Ascending aorta (tissue), 2 donors: ENCODE measurements at places on chromosomes 5 and 9.
A peak's percentile ranks its signal among the peaks of the same experiment; 100 is the strongest.

DNA sequence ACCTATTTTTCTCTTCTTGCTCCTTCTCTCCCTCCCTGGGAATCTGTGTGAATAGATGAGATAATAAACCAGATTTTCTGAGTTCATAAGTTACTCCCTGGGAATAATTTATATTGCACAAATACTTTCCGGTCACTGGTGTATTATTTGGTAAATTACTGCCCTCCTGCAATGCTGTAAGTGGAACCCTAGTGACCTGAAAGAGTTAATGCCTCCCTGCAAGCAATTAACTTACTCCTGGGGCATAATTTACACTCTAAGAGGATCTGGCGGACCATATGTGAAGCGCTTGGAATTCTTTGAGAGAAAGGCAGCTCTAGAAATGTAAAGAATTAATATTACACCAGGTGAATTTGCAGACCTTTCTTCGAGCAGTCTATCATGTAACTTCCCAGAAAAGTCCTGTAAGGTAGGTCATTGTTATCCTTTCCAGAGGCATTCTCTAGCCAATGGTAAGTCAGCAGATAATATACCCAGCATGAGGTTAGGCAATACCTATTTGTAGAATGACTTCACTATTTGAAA lies 7.0 kb upstream of the GDNF start:
- DNase-seq = no peak

- DNase-seq = no peak
Observed at GRCh38 chr5:5039918-5040317, 100.2 kb upstream of the ADAMTS16 start.

DNA sequence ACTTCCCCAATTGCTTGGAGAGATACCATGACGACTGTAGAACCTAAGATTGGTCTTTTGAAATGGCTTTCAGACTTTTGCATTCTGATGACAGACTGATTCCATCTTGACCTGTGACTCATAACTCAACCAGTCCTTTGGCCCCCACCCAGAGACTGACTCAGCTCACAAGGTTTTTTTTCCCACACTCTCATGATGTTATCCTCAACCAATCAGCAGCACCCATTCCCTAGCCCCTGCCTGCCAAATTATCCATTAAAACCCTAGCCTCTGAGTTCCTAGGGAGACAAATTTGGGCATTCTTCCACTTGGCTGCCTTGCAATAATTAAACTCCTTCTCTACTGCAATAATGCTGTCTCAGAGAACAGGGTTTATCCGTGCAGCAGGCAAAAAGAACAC lies 1263.3 kb upstream of the CDH9 start:
- DNase-seq = no peak

- DNase-seq = no peak
Observed at GRCh38 chr9:31389075-31389474, 995.4 kb upstream of the ACO1 start.

DNA sequence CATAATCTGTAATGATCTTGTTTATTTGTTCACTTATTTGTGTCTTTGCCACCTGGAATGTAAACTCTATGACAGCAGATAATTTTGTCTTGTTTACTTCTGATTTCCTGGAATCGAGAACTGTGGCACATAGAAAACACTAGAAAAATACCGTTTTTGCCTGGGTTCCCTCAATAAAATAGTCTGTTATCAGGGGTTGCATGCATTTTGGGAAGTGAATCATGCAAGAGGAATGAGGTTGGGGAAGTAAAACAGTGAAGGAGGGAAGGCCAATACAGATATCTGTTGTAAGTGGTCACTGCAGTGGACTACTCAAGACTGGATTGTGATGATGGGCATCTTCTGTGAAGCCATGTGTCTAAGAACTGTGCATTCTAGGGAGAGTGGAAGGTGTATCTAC lies 45.2 kb upstream of the IL6ST start:
- no peak for DNase-seq

DNA sequence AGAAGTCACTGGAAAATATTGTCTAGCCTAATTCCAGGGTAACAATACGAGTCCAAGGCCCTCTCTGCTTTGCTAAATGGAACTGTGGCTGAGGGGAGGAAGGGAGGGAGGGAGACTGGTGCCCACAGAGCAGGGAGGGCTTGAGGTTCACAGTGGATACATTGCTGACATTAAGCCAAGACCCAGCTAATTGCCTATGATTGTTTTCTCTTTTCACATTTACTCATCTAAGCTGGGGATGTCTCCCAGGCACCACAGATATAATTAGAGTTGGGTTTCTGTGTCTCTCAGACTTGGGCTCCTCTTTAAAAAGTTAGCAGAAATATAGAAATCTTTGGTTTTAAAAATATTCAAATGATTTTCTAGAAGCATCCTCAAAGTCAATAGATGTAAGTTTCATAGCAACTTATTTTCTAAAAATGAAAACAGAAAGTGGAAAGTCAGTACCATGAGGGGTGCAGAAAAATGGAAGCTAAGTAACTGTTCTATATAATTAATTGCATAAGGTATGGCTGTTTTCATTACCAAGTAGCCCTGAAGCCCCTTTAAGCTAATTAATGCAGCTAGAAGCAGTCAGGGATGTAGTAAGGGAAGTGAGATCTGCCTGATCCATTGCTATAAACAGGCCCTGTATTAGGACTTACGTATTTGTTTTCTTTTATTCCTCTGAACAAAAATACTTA lies 259.8 kb downstream of the NDUFS4 start:
- DNase-seq = no peak

GRCh38 chr5:155633338-155633957 lies 619.9 kb downstream of the KIF4B start:
- no peak for DNase-seq

GRCh38 chr9:137201205-137201868 lies 796 bp upstream of the TPRN start:
- DNase-seq = no peak

- DNase-seq = peak; percentile 59
Observed at GRCh38 chr9:93654351-93654961, 78.1 kb downstream of the PHF2 start.

- DNase-seq = no peak
Observed at GRCh38 chr9:33117306-33117705, 40.8 kb upstream of the SMU1 start.

DNA sequence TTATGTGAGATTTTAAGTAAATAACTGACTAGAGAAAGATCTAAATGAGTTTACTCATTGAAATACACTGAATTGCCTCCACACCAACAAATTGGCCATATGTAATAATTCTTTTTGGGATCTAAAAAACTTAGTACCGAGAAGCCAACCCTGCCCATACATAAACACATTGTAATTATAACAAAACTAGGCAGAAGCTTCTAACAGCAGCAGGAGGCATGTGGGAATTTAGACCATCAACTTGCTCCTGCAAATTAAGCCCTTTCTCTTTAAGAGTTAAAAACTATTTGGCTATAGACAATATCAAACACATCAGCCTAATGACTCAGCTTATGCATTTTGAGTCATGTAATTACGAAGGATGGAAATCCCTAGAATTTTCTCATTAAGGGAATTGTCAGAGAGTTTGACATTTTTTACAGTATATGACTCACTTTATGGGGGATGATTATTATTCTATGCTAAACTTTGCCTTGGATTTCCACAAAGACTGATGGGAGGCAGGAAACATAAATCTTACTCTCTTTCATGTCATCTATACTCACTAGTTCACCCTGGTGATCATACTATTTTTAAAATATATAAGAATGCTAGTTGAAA lies 1.0 kb downstream of the IL7R start:
- no peak for DNase-seq

DNA sequence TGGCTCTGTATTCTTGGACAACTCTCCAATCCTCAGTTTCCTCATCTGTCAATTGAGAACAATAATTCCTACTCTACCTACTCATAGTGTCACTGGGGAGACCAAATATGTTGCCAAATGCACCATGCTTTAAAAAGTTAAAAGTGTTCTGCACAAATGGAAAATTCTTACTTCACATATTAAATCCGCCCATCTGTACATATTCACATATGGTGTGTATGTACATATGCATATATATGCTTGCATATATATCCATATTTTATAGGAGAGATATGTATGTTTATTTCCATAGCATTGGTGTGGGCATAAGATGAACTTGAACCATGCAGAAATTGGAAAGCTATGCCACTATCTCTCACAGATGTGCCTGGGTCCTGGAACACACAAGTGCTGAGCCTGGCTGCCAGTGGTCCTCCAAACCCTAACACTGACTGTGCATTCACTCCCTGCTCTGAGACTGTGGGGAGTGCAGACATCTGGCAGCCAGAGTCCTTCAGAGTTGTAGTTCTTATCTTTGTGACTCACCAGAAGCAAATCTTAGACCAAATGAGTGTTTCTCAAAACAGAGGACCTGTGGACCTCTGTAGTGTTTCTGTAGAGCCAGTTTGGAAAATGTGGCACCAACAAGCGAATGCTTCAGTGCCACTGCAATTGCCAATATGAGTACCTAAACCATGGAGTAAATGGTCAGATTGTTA lies 168.7 kb downstream of the GRIA1 start:
- no peak for DNase-seq

DNA sequence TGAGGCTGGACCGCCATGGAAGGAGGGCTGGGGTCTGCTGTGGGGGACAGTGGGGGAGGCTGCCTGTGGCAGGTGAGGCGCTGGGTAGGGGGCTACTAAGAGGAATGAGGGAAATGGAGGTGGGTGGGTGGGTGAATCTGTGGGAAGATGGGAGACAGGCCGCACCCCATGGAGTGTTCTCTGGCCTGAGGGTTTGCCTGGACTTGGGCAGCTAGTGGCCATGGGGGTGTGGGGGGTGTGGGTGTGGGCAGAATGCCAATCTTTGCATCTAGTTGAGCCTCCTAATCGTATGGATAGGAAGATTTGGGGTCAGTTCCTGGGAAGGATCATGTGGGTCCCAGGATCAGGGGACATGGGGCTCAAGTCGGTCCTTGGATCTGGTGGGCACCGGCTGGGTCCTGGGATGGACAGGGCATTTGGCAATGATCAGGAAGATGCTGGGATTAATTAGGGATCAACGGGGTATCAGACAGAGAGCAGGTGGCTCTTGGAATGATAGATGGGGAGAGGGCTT lies 518 bp downstream of the ZDHHC12 start:
- DNase-seq = no peak

DNA sequence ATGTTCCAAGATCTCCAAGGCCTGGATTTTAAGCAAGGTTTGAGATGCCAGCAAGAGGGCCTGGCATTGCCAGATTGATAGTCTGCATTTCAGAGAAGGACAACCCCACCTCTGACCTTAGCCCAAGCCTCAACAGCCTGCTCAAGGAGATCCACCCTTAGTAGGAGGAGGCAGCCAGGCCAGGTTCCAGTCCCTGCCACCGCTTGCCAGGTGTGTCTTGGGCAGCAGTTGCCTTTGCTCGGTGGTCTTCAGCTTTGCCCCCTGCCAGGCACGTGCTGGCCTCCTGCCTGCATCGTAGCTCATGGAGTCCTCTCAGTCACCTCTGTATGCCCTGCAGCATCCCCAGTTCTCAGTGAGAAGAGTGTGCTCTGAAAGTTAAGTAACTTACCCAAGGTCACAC lies 134.2 kb downstream of the KCNIP1 start:
- no peak for DNase-seq

DNA sequence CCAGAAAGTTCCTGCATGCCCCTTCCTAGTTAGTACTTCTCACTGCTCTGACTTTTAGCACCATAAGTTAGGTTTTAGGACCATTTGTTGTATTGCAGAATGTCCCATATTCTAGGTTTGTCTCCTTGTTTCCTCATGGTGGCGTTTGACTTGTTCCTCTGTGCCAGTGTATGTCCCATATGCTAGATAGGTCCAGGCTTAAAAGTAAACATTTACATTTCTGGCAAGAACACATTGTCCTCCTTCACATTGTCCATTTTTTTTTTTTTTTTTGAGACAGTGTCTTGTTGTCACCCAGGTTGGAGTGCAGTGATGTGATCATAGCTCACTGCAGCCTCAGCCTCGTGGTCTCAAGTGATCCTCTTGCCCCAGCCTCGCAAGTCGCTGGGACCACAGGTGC lies 15.4 kb downstream of the TBC1D13 start:
- DNase-seq = no peak

DNA sequence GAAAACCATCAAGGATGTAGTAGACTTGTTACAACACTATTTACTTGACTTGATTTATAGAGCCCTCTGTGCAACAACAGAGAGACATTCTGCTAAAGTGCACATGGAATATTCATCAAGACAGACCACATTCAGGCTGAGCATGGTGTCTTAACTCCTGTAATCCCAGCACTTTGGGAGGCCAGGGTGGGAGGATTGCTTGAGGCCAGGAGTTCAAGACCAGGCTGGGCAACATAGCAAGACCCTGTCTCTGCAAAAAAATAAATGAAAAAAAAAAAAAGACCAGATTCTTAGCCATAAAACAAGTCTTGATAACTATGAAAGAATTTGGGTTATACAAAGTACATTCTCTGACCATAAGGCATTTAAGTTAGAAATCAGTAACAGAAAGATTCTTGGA lies 25.3 kb downstream of the DENND4C start:
- DNase-seq = no peak

GRCh38 chr5:76014005-76014404 lies 69.2 kb upstream of the SV2C start:
- no peak for DNase-seq

DNA sequence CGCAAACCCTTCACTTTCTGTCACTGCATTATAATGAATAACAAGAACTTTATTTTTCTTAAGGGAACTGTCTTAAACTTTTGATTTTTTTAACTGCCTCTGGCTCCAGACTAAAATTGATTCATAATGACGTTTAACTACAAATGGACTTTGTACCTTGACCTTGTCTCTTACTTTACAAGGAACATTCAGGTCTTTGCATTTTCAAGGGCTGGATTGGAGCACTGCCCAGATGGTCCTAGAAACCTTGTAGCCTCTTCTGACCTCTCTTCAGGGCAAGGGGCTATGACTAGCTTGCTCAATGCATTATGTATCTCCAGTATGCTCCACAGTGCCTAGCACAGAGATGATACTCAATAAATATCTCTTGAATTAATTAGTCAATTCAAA lies 612.6 kb upstream of the CLINT1 start:
- no peak for DNase-seq

- no peak for DNase-seq
Observed at GRCh38 chr5:127924606-127925005, 159.0 kb upstream of the SLC12A2 start.

- no peak for DNase-seq
Observed at GRCh38 chr5:125467222-125467621, 720.8 kb upstream of the ZNF608 start.

- DNase-seq = no peak
Observed at GRCh38 chr5:109743770-109744212, 54.1 kb downstream of the MAN2A1 start.

- no peak for DNase-seq
Observed at GRCh38 chr5:107739661-107740060, 68.9 kb upstream of the EFNA5 start.

DNA sequence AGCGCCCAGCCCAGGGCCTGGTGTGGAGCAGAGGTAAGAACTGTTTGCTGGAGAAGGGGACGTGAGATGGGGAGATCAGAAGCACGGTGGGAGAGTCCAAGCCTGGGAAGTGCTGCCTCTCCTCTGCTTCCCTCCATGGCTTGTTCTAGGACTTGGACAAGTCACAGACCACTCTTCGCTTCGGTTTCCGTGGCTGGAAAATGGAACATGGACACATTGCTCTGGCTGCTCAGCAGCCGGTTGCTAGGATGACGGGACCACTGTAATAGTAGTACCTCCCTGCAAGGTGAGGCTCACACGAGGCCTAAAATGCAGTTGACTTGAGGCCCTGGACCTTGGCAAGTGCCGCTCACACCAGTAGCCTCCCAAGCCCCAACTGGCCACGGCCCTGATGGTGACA lies 175.8 kb upstream of the FSTL4 start:
- no peak for DNase-seq
